ENCODE measurements at places on chromosomes 5 and 9. TPM values are rescaled to one million over a fixed set of nuclear protein-coding genes. Genes with fewer than 3 reads are reported as not detected.

The OSMR gene
- 7.3 TPM for total RNA-seq

The AJM1 gene
- total RNA-seq, result 1.5 TPM

The GIN1 gene
- total RNA-seq, result 5.0 TPM

The ZNF618 gene
- total RNA-seq, result 14.4 TPM

The ANKRD34B gene
- not detected for total RNA-seq

The CARD6 gene
- total RNA-seq, result 21.7 TPM

The PCDHA9 gene
- 0.13 TPM for total RNA-seq

The FST gene
- 13.3 TPM for total RNA-seq

The IFNB1 gene
- total RNA-seq, result 0.13 TPM

The C5orf46 gene
- not detected for total RNA-seq

The LRRC19 gene
- total RNA-seq, result not detected

The ELAVL2 gene
- total RNA-seq, result 1.1 TPM

The IL13 gene
- not detected for total RNA-seq

Data from mammary microvascular endothelial cell (primary cell).